ENCODE measurements at places on chromosomes 16 and 17. TPM values are rescaled to one million over a fixed set of nuclear protein-coding genes. Genes with fewer than 3 reads are reported as not detected.

Gene TM4SF5
- polyA plus RNA-seq, result not detected

Gene TBC1D3
- polyA plus RNA-seq, result not detected

Gene EVPL
- polyA plus RNA-seq, result not detected

Gene FBXO39
- polyA plus RNA-seq, result not detected

Gene PPL
- 7.5 TPM for polyA plus RNA-seq

Gene TUBB3
- polyA plus RNA-seq, result 7.5 TPM

Gene ACSM5
- 0.16 TPM for polyA plus RNA-seq

Gene RASD1
- polyA plus RNA-seq, result 24.3 TPM

Gene MAPT
- polyA plus RNA-seq, result 1.9 TPM

Gene MYL11
- 0.69 TPM for polyA plus RNA-seq

Gene CRISPLD2
- polyA plus RNA-seq, result 0.91 TPM

Gene UNC119
- 101 TPM for polyA plus RNA-seq

Gene CDRT15L2
- not detected for polyA plus RNA-seq

Gene PERCC1
- not detected for polyA plus RNA-seq

Gene HSF4
- 1.7 TPM for polyA plus RNA-seq

Gene XPO6
- 45.1 TPM for polyA plus RNA-seq

Gene SHBG
- 5.6 TPM for polyA plus RNA-seq

Gene PRCD
- 13.3 TPM for polyA plus RNA-seq

Gene TMIGD1
- not detected for polyA plus RNA-seq

Gene KRTAP4-3
- polyA plus RNA-seq, result not detected

Gene SLC4A1
- polyA plus RNA-seq, result not detected

Gene ITGB4
- polyA plus RNA-seq, result 1.6 TPM

Gene KCNJ18
- not detected for polyA plus RNA-seq

Gene HS3ST3B1
- 3.9 TPM for polyA plus RNA-seq

Gene PRSS33
- not detected for polyA plus RNA-seq

Gene ABCA6
- not detected for polyA plus RNA-seq

Gene FN3K
- polyA plus RNA-seq, result 18.1 TPM

Gene MARVELD3
- 0.51 TPM for polyA plus RNA-seq

Gene HASPIN
- 0.87 TPM for polyA plus RNA-seq

Gene MT1H
- polyA plus RNA-seq, result not detected

Gene ACSM2A
- polyA plus RNA-seq, result not detected

Gene CACNG5
- not detected for polyA plus RNA-seq

Gene TSEN54
- 52.8 TPM for polyA plus RNA-seq

Gene CCL8
- polyA plus RNA-seq, result not detected
